ENCODE measurements at places on chromosomes 7 and 10.
A peak's percentile ranks its signal among the peaks of the same experiment; 100 is the strongest.

GRCh38 chr7:101308245-101309085 lies 13.1 kb downstream of the IFT22 start:
- DNase-seq, result no peak

- no peak for DNase-seq
These were observed 280.0 kb downstream of the RPS24 start for GRCh38 chr10:78313636-78314035.

DNA sequence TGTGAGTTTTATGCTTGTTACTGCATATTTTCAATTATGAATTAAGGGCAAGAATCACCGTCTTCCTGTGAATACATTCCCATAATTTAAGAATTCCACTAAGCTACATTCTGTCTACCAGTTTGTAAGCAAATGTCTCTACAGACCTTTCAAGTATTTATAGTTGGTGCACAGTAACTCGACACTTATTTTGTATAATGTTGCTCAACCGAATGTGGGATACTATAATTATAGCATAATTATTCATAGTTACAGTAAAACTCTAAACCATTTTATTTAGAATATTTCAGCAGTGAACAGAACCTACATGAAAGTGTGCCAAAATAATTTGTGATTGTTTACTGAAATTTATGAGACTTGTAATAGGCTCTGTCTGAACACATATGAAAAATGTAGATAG lies 17.3 kb upstream of the CUBN start:
- DNase-seq, result no peak

DNA sequence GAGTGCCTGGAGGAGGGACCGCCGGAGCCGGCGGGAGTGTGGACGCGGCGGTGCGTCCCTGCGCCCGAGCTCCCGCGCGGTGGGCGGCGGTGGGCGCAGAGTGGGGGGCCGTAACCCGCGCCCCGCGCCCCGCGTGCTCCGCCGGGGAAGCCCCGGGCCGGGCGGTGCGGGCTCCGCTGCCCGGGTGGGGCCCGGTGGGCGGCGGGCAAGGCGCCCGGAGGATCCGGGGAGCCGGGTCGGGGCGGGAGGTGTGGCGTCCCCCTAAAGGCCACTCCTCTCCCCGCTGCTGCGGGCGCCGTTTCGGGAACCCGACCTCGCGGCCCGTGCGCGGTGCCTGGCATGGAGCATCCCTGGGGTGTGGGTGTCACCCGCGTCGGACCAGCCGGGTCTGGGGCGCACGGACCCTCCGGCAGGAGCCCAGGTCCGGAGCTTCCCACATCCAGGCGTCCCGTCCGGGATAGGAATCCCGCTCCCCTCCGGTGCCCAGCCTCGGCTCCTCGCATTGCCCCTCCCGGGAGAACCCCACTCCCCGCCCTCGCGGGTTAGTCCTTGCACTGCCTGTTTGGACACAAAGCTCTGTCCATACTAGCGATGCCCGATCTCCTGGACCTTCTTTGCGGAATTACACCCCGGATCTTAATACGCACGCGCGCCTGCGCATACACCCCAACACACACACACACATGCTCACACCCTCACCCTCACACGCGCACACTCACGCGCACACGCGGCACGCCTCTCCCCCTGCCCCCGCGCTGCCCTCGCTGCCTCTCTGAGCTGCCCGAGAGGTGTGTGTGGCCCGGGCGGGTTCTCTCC lies 723 bp downstream of the MTURN start:
- peak; percentile 27 for DNase-seq

- no peak for DNase-seq
These were observed 135.1 kb downstream of the NPY start for GRCh38 chr7:24419077-24419476.

- DNase-seq, result no peak
These were observed 59.9 kb downstream of the PDGFA start for GRCh38 chr7:459584-460373.

DNA sequence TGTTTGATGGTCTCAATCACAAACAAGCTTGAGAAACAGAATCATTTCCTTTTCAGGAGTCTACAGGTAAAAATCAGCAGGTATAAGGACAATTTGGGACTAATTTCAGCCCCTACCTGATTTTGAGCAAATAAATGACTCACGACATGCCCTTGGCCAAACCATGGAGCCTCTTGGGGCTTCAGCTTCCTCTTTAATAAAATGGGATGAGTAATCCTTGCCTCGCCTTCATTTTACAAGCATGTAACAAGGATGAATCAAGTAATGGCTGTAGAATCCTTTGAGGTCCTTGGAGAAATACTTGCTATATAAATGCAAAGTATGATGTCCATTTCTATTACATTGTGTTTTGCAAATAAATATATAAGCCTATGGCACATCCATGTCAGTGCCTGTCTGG lies 212.8 kb upstream of the PODXL start:
- no peak for DNase-seq

DNA sequence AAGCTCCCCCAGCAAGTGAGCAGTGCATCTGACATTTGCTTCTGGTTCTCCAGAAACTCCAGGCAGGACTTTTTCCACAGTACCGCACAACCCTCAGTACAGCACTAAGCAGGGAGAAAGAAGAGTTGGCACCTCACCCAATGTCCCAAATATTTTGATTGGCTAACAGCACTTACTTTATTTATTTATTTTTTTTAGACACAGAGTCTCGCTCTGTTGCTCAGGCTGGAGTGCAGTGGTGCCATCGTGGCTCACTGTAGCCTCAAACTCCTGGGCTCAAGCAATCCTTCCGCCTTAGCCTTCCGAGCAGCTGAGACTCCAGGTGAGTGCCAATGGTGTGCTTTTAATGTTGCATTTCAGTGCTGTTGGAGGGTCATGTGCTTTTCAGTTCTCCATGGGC lies 200.3 kb upstream of the ZMIZ1 start:
- DNase-seq, result no peak

- no peak for DNase-seq
These were observed 135.3 kb upstream of the FAM3C start for GRCh38 chr7:121531175-121532070.

- DNase-seq, result no peak
These were observed 41.5 kb downstream of the SMURF1 start for GRCh38 chr7:99102361-99102760.

DNA sequence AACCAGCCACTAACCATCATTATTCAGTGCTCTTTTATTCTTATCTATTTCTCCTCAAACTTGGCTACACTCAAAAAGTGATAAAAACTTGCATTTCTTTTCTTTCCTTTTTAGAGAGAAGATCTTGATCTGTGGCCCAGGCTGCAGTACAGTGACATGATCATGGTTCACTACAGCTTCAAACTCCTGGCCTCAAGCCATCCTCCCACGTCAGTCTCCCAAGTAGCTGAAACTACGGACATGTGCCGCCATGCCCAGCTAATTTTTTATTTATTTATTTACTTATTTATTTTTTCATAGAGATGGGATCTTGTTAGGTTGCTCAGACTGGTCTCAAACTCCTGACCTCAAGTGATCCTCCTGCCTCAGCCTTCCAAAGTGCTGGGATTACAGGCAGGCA lies 24.6 kb upstream of the TMEM248 start:
- no peak for DNase-seq

- no peak for DNase-seq
These were observed 326.2 kb downstream of the FRMD4A start for GRCh38 chr10:14004536-14004935.

Measured in effector memory CD4-positive, alpha-beta T cell (primary cell).